Naive B cell (primary cell): ENCODE measurements at places on chromosomes 1 and 21. TPM values are rescaled to one million over a fixed set of nuclear protein-coding genes. Genes with fewer than 3 reads are reported as not detected.

DNA sequence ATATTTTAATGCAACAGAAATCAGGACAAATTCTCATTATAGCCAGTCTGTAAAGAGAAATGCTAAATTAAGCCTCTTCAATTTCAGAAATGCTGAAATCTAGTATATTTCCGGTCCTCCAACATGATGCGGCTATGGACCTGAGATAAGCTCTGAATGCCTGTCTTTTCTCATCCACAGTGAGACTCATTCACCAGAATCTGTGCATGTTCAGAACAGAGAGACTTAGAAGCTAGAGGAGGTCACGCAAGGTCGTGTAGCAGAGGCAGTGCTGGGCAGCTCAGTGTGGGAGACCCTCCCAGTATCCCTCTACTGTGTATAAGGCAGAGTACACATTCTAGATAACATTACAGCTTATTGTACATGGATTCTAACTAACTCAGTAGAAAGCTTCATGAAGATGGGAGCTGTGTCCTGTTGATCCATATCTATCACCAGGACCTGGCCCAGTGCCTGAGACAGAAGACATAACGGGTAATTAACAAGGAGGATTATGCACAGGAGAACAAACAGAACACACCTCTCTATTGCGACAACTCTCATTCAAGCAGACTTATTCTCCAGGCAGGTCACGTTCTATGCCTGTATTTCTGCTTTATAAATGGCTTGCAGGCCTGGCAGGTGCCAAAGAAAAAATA lies 97.0 kb upstream of the COA6 start:
- no peak for DNase-seq
- H3K36me3 ChIP-seq, result no peaks in the 10 kb centered on the region
- peaks cover 32% of the 10 kb centered on the region for H3K27me3 ChIP-seq
- H3K4me1 ChIP-seq, result no peaks in the 10 kb centered on the region
- H3K27ac ChIP-seq, result no peak overlapping the region
- no peak overlapping the region for H3K4me3 ChIP-seq

DNA sequence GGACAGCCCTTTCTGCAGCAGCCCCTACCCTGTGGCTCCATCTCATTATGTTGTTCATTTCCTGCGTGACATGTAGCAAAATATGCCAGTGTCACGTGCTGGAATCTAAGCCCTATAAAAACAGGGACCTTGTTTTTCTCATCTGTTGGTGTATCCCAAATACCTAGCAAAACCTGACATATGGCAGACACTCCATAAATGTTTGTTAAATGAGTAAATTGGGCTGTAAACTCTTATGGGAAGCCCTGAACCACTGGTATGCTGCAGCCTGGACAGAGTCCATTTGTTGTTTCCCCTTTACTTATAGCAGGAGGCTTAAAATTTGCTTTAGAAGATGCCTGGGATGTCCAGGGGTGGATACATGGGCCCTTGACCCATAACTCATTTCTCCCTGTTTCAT lies 363.8 kb downstream of the NPHP4 start:
- H3K4me3 ChIP-seq, result no peak overlapping the region
- no peaks in the 10 kb centered on the region for H3K4me1 ChIP-seq
- no peak overlapping the region for H3K27ac ChIP-seq

- no peak overlapping the region for H3K27ac ChIP-seq
- no peaks in the 10 kb centered on the region for H3K36me3 ChIP-seq
- peaks cover 69% of the 10 kb centered on the region for H3K27me3 ChIP-seq
- no peak for DNase-seq
- H3K4me1 ChIP-seq, result no peaks in the 10 kb centered on the region
Measured at GRCh38 chr1:180252638-180253536, 22.8 kb downstream of the LHX4 start.

DNA sequence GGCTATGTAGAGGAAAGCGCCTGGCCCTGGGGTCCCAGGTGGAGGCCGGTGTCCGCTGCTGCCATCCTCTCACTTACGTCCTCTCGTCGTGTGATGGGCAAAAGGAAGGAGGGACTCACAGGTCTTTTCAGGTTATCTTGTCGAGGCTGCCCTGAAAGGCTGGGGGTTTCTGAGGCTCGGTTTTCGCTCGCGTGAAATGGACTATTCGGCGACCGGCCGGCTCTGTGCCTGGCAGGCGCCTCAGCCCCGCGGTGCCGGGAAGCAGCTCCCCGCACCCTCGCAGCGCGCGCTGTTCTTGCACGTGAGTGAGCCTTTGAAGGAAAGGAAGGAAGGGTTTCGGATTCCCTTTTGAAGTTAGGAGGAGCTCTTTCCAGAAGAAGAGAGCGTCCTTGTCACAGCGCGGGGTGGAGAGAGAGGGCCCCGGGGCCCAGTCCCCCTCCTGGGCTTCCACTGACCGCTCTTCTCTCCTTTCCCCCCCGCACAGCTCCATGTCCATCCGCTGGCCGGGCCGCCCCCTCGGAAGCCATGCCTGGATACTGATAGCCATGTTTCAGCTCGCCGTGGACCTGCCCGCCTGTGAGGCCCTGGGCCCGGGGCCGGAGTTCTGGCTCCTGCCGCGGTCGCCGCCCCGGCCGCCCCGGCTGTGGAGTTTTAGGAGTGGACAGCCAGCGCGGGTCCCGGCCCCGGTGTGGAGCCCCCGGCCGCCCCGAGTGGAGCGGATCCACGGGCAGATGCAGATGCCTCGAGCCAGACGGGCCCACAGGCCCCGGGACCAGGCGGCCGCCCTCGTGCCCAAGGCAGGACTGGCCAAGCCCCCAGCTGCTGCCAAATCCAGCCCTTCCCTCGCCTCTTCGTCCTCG lies 57.2 kb downstream of the AJAP1 start:
- no peak for DNase-seq

The C1orf185 gene
- not detected for polyA plus RNA-seq
